Thoracic aorta endothelial cell (primary cell): ENCODE measurements at places on chromosomes 6 and 20. TPM values are rescaled to one million over a fixed set of nuclear protein-coding genes. Genes with fewer than 3 reads are reported as not detected.

HEY2 gene
- 8.1 and 12.9 TPM in 2 replicates for total RNA-seq

SNX3 gene
- 247 and 312 TPM in 2 replicates for total RNA-seq

LST1 gene
- total RNA-seq: 0.29 and 0.40 TPM in 2 replicates

CRISP1 gene
- not detected in 2 replicates for total RNA-seq

PPP1R10 gene
- total RNA-seq: 54.2 and 58.6 TPM in 2 replicates

GINS1 gene
- 27.7 and 33.9 TPM in 2 replicates for total RNA-seq

CDC40 gene
- total RNA-seq: 36.3 and 37.0 TPM in 2 replicates

PLN gene
- total RNA-seq: not detected in 2 replicates

RUNX2 gene
- not detected in 2 replicates for total RNA-seq

NFATC2 gene
- 5.7 and 7.0 TPM in 2 replicates for total RNA-seq

ZCCHC3 gene
- total RNA-seq: 14.9 and 15.3 TPM in 2 replicates

ZBP1 gene
- total RNA-seq: not detected in 2 replicates

IL20RA gene
- not detected in 2 replicates for total RNA-seq

HLA-DPB1 gene
- 14.5 and 20.8 TPM in 2 replicates for total RNA-seq

SPDEF gene
- under 0.01 and 0.07 TPM in 2 replicates for total RNA-seq

TCP1 gene
- 384 and 395 TPM in 2 replicates for total RNA-seq

GTSF1L gene
- not detected in 2 replicates for total RNA-seq

SERAC1 gene
- 8.5 and 10.6 TPM in 2 replicates for total RNA-seq

GPR6 gene
- total RNA-seq: not detected in 2 replicates

HLA-DRB1 gene
- 0.93 TPM in 1 of 2 replicates, not detected in the other for total RNA-seq
